Calu3 (cell line): ENCODE measurements at places on chromosomes 2 and 18.

DNA sequence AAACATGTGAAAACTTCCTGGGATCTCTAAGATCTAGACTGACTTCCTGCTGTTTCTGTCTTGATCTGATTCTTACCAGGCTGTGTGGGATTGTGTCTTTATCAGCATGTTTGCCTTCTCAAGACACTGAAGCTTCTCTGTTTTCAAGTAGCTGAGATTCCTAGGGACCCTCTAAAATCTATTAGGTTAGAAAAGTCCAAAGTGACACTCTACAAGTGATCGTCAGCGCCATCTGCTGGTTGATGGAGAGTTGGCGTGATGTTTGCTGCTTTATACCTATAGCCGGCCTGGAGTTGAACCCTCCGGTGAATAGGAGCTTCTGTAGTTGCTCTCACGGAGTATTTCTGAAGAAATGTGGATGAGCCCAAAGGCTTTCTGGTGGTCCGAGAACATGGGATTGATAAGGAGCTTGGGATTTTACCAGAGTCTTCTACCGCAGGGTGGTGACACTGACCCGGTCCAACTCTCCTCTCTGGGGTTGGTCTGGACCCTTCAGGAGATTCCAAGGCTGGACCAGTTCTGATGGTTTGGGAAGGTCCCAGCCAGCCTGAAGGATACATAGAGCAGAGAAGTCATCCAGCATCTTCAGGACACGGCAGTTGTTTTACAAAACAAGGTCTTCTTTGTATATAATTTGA is 96.0 kb upstream of the TTC39C start:
- peaks cover 32% of the 10 kb centered on the region for H3K36me3 ChIP-seq
- DNase-seq = peak; percentile 71
- H3K27me3 ChIP-seq = no peaks in the 10 kb centered on the region
- no peak overlapping the region for H3K27ac ChIP-seq
- peaks cover 16% of the 10 kb centered on the region for H3K4me1 ChIP-seq

DNA sequence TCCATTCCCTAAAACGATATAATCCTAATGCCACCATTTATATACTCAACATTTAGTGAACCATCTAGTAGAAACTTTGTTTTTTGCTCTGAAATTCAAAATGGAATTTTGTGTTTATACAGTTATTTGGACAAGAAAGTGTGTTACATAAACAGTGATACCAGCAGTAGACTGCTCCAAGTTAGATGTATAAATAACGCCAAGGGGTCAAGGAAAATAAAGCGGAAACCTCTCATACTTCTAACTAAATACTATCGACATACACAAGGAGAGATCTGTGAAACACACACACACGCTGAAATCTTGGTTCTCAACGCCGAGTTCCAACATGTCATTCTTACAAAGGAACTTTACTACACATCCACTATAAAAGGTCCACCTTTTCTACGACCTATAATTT is 1.2 kb downstream of the TXNL1 start:
- DNase-seq = no peak
- H3K4me3 ChIP-seq = peak overlapping the region; percentile 99
- peak overlapping the region; percentile 98 for H3K27ac ChIP-seq
- H3K4me1 ChIP-seq = peaks cover 49% of the 10 kb centered on the region

- no peak overlapping the region for H3K4me3 ChIP-seq
- H3K27ac ChIP-seq = no peak overlapping the region
- H3K36me3 ChIP-seq = no peaks in the 10 kb centered on the region
- DNase-seq = no peak
- no peaks in the 10 kb centered on the region for H3K27me3 ChIP-seq
- H3K4me1 ChIP-seq = no peaks in the 10 kb centered on the region
Observed at GRCh38 chr2:204933735-204934374, 388.6 kb downstream of the PARD3B start.

- no peaks in the 10 kb centered on the region for H3K36me3 ChIP-seq
- no peak overlapping the region for H3K4me3 ChIP-seq
- DNase-seq = no peak
Observed at GRCh38 chr2:222372993-222373392, 51.4 kb upstream of the SGPP2 start.

GRCh38 chr2:24820175-24820513 is 26.9 kb downstream of the CENPO start:
- no peak for DNase-seq
- H3K36me3 ChIP-seq = peaks cover 43% of the 10 kb centered on the region
- H3K27ac ChIP-seq = no peak overlapping the region
- H3K27me3 ChIP-seq = no peaks in the 10 kb centered on the region
- no peaks in the 10 kb centered on the region for H3K4me1 ChIP-seq

DNA sequence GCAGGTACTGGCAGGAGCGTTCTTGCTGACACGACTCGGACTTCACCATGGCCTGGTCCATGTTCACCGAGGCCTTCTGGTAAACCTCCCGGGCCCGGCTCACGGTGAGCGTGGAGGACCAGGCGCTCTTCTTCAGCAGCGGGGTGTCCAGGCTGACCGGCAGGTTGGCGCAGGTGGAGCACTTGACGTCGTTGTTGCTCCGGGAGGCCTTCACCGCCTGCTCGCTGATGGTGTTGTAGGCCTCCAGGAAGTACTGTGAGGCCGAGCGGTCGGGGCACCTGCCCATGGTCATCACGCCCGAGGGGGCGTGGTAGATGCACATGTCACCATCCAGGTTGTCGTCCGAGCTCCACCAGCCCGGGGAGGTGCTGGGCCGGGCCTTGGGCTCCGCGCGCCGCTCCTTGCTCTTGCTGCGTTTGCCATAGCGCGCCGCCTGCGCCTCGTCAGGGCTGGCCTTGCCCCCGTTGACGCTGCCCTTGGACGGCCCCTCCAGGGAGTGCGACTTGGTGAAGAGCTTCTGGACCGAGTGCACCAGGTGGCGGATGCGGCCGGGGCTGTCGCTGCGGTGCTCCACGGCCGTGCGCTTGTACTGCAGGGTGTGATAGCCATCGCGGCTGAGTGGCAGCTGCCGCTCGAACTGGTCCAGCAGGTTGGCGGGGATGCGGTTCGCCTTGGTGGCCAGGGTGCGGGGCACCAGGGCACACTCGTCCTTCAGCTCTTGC is 429.3 kb downstream of the TGIF1 start:
- no peaks in the 10 kb centered on the region for H3K36me3 ChIP-seq
- H3K27ac ChIP-seq = no peak overlapping the region
- peaks cover 28% of the 10 kb centered on the region for H3K4me1 ChIP-seq
- no peaks in the 10 kb centered on the region for H3K27me3 ChIP-seq
- DNase-seq = no peak
- H3K4me3 ChIP-seq = no peak overlapping the region

DNA sequence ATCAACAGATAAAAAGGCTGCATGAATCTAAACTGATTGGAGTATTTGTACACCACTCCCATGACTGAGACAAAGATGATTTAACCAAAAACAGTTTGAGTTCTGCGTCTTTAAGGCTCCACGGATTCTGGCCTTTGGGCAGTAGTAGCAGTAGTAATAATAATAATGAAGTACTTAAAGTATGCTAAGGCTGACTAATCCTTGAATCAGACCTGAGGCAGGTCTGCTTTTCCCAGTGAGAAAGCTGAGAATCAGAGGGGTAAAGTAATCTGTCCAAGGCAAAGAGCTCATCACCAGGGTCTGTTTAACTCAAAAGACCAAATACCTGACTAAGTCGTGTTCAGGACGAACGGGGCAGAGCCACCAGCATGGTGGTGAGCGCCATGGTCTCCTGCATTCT is 61.4 kb downstream of the ID2 start:
- H3K4me1 ChIP-seq = no peaks in the 10 kb centered on the region
- no peak overlapping the region for H3K4me3 ChIP-seq
- H3K27ac ChIP-seq = no peak overlapping the region
- no peaks in the 10 kb centered on the region for H3K27me3 ChIP-seq

GRCh38 chr2:62185475-62186155 is 10.3 kb upstream of the B3GNT2 start:
- no peaks in the 10 kb centered on the region for H3K36me3 ChIP-seq
- H3K4me1 ChIP-seq = no peaks in the 10 kb centered on the region
- no peak overlapping the region for H3K27ac ChIP-seq
- H3K27me3 ChIP-seq = peaks cover 26% of the 10 kb centered on the region

GRCh38 chr2:119494163-119494790 is 30.0 kb downstream of the SCTR start:
- H3K27ac ChIP-seq = no peak overlapping the region
- DNase-seq = no peak
- no peaks in the 10 kb centered on the region for H3K27me3 ChIP-seq
- peaks cover 37% of the 10 kb centered on the region for H3K4me1 ChIP-seq
- H3K4me3 ChIP-seq = no peak overlapping the region
- H3K36me3 ChIP-seq = peaks cover 7% of the 10 kb centered on the region
